Endothelial cell of umbilical vein (primary cell): ENCODE measurements at places on chromosomes 13 and 19. TPM values are rescaled to one million over a fixed set of nuclear protein-coding genes. Genes with fewer than 3 reads are reported as not detected.

APBA3 gene
- total RNA-seq, result 23.4 and 24.3 TPM in 2 replicates

TTYH1 gene
- not detected in 2 replicates for total RNA-seq

SUCLA2 gene
- 32.0 and 37.0 TPM in 2 replicates for total RNA-seq

BLOC1S3 gene
- 11.7 and 17.4 TPM in 2 replicates for total RNA-seq

DNA sequence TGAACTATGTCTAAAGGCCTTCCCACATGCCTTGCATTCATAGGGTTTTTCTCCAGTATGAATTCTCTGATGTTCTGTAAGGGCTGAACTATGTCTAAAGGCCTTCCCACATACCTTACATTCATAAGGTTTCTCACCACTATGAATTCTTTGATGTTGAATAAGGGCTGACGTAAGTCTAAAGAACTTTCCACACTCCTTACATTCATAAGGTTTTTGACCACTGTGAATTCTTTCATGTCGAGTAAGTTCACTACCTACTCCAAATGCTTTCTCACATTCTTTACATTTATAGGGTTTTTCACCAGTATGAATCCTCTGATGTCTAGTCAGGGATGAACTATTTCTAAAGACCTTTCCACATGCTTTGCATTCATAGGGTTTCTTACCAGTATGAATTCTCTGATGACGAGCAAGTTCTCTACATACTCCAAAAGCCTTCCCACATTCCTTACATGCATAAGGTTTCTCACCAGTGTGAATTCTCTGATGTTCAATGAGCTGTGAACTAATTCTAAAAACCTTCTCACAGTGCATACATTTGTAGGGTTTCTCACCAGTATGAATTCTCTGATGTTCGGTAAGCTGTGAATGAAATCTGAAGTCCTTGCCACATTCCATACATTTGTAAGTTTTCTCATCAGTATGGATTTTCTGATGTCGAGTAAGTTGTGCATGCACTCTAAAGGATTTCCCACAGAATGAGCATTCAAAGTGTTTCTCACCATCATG, 19.1 kb upstream of the ZNF260 start:
- DNase-seq, result peak; percentile 13

DNA sequence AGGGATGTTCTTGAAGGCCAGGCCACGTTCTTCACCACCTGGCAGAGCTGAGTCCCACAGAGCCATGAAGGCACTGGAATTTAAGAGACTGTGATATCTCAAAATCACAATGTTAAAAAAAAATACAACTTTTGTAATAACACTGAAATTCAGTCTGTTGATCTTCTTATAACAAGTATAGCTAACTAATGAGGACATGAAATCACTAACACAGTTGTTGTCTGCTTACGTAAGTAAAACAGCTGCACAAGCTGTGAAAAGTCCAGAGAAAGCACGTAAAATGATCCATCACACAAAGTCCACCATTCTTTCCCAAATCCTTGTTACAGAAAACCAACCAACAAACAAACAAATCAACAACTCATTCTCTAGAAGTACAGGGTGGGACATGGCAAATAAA, 32.9 kb downstream of the FLT3 start:
- no peak for DNase-seq

GRCh38 chr13:110275931-110276552, 30.9 kb downstream of the COL4A1 start:
- DNase-seq, result no peak

DNA sequence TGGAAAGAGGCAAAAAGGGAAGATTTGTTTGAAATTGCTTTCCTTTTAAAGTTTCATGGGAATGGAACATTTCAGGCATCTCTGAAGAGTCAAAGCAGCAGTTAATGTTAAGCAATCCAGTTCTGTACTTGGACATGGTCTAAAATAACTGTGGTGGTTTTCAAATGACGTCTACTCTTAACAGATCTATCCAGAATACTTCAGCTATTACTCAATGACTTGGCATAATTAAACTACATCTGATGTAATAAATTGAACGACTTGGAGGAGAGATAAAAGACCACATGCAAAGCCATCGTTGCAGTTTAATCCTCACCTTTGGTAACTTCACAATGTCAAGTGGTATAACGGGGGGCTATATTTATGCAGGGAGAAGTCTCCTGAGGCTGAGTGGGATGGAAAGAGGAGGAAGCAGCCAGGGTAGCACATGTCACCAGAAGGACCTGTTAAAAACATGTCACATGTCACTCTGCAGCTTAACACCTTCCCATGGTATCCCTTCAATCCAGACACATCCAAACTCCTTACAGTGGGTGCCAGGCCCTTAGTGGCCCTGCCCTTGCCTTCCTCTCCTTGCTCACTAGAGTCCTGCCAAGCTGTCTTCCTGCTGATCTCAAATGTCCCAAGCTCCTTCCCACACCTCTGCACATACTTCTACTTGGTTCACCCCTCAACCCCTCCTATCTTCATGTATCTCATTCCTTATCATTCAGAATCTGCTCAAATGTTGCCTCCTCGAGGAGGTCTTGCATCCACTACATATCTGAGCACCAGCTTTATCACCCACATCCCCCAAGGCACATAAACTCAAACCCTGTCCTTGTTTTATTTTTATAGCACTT, 327.8 kb downstream of the SUCLA2 start:
- DNase-seq, result no peak
